ENCODE measurements at places on chromosomes 6 and 20.

GRCh38 chr20:1209447-1210387 lies 6.5 kb downstream of the C20orf202 start:
- no peak for DNase-seq

GRCh38 chr20:52230409-52230808 lies 38.8 kb upstream of the ZFP64 start:
- no peak for DNase-seq

DNA sequence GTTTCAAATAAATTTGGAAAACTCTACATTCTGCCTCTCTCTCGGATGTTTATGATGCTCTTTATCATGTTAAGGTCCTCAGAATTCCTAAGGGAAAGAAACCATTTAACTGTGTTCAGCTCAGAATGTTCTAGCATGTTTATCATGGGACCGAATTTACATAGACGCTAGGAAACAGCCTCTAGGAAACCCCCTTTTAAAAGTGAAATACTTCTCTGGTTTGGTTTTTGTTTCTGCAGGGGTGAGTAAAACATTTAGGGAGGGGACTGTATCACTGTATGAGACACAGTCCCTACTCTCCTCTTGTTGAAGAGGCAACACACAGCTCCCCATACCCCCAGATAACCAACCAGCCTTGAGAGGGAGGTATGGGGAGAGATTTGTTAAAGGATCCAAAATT lies 267.6 kb upstream of the SUPT3H start:
- no peak for DNase-seq

GRCh38 chr6:53770780-53771249 lies 24.0 kb upstream of the LRRC1 start:
- DNase-seq = no peak

GRCh38 chr6:139765825-139766285 lies 391.4 kb upstream of the CITED2 start:
- DNase-seq = no peak

DNA sequence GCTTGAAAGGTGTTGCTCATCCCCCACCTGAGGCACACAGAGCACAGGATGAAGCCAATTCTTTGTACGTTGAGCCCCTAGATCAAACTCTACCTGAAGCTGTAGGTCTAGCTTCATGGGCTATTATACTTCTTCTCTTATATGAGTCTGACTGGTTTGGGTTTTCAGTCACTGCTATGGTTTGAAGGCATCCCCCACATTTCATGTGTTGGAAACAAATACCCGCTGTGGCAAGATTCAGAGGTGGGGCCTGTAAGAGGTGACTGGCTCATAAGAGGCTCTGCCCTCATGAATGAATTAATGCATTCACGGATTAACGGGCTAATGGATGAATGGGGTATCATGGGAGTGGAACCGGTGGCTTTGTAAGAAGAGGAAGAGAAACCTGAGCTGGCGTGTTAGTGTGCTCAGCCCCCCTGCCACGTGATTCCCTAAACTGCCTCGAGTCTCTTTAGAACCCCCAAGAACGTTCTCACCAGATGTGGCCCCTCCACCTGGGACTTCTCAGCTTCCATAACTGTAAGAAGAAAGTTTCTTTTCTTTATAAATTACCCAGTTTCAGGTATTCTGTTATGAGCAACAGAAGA lies 39.2 kb downstream of the PREX1 start:
- no peak for DNase-seq

DNA sequence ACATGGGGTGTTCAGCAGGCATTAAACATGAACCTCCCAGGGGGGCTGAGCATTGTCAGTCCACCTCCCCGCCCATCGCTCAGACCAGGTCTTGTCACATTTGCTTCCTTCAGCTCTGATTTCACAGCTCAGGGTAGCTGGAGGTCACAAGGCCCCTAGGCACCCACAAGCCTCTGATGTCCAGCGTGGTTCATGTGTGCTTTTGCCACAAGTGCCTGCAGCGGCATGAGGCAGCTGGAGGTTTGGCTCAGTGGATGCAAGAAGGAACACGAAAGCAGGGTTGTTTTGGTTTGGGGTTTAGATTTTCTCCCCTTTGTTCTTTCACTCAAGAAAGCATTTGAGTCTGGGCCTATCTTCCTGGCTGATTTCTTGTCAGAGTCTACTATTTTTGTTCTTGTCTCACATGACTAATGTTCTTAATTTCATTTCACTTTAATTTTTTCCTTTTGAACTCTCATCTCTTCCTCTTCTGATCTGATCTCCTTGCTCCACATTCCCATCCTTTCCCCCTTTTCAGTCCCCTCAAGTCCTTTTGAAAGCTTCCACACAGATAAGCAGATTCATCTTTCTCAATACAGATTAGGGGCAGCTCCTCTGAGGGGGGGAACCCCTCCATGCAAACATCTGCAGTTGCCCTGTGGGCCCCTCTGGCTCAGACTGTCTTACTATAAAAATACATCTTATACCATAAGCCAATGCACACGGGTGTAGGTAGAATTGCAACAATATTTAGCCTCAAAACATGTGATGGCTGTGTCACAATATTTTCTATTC lies 68.1 kb upstream of the CEP85L start:
- peak; percentile 46 for DNase-seq

- DNase-seq = no peak
These were observed 166.3 kb upstream of the DTNBP1 start for GRCh38 chr6:15829156-15829555.

GRCh38 chr20:10565922-10566897 lies 107.6 kb downstream of the JAG1 start:
- DNase-seq = no peak

DNA sequence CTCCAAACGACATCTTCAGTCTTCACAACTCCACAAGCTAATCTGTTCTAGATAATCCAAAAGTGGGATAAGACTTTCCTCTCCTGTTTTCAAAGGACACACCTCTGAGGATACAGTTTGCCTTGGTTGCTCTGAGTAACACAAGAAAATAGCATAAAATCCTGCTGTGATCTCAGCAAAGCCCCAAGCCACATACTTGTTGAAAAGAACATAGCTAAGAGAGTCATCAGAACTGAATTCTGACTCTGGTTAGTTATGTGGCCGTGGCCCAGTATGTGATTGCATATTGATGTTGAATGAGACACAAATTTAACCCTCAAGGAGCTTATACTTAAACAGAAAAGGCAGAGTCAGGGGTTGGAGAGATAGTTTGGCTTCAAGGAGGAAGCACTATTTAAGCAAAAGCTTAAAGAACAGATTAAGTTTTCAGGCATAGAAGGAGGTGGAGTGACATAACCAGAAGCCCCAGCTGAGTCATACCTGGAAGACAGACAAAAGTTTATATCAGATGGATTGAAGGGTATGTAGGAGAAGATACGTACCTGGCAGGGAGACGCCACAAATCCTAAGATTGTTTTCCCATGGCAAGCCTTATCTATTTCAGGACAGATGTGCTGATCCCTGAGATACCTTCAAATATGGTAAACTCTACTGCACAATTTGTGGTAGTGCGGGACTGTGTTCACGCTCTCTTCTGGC lies 41.2 kb downstream of the OPN5 start:
- no peak for DNase-seq

DNA sequence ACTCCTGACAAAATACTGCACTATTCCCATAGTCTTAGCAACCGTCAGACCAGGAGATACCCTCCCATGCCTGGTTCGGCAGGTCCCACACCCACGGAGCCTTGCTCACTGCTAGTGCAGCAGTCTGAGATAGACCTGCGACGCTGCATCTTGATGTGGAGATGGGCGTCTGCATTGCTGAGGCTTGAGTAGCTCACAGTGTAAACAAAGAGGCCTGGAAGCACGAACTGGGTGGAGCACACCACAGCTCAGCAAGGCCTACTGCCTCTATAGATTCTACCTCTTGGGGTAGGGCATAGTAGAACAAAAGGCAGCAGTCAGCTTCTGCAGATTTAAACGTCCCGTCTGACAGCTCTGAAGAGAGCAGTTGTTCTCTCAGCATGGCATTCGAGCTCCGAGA lies 25.4 kb downstream of the TMEM244 start:
- DNase-seq = no peak

- no peak for DNase-seq
These were observed 3.7 kb downstream of the SGK1 start for GRCh38 chr6:134314006-134314821.

DNA sequence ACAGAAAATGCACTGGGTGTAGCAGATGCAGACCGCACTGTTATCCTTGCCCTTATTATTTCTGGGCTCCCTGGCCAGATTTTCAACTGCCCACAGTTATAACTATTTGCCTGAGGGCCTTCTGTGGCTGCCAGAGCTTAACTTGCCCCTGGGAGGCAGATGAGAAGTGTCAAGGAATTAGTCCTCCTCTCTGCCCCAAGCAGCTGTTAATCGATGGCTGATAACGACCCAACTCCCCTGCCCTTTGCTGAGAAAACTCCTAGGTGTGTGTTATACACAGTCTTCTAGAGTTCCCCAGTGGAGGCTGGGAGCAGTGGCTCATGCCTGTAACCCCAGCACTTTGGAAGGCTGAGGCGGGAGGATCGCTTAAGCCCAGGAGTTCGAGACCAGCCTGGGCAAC lies 44.4 kb upstream of the SHLD1 start:
- no peak for DNase-seq

DNA sequence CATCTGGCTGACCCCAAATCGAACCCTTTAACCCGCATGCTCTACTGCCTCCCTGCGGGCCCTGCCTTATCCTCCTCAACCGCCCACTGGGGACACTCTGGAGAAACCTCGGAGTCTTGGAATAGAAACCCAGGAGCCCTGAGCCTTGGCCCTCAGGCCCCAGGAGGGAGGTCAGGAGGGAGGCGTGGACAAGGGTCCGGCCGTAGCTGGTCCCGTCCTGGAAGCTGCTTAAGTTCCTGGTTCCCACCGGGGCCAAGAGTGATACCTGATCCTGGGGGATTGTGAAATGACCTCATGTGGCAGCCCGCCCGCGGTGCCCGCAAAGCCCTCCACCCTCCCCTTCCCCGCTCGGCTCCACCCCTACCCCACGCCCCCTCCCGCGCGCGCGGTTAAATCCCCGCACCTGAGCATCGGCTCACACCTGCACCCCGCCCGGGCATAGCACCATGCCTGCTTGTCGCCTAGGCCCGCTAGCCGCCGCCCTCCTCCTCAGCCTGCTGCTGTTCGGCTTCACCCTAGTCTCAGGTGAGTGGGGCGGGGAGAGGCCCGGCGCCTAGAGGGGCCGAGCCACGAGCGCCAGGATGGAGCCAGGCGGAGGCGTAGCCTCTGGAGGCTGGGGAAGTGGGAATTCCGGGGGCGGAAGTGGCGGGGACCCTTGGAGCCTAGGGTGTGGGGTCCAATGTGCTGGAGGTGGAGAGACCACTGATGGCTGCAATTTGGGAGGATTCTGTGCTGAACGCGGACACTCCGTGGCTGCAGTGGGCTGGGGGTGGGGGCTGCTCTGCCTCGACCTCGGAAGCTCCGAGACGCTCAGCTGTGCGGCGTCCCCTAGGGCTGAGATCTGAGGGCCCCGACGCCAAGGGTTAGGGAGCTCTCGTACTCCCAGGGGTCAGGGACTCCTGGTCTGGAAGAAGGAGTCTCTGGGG lies at the start of gene WFDC2:
Gene WFDC2, plus strand, starts transcription at position 418 of the 926 bp plus-strand sequence. Its CDS starts 29 bp downstream, at position 447.
- DNase-seq = no peak

GRCh38 chr20:43910564-43910963 lies 4.1 kb upstream of the TOX2 start:
- no peak for DNase-seq

Measured in activated CD8-positive, alpha-beta T cell treated with anti-CD3 and anti-CD28 coated beads, Interleukin-2, amount 10 ng/mL, durations not matched to agents 7 days and 5 days (primary cell).